ENCODE measurements at places on chromosomes 11 and 22.

DNA sequence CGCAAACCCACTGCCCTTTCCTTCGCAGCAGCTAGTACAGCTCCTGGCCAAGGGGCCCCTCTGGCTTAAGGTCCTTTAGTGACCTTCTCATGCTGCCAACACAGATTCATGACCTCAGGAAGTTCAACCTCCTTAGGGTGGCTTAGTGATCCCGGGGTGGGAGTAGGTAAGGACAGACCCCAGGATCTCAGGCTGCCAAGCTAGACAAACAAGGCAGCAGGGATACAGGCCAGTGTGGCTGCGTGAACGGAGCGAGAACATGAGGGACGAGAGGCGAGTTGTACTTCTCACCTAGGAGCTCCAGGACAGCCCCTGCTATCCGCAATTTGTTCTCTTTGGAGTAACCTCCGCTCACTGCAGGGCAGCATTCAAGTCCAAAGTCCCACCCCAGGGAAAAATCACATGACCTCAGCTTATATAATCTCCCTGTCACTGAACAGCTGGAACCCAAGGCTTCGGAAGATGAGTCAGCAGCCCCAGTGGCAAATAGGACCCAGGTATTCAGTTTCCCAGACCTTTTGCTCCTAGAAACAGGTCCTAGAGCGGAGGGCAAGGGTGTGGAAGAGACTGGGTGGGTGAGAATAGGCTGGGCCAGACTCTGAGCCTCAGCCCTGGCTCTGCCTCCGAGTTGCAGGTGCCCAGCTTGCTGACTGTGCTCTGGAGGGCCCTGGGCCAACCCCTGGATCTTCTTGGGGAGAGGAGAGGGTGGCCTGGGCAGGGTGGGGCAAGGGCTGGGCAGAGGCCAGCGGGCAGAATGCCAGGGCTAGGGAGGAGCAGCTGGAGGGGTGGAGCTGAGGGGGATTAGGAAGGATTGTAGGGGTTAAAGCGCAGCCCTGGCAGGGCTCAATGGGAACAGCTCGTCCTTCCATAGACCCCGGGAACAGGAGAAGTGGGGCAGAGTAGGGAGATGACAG is 13.1 kb downstream of the USP2 start:
- no peak for DNase-seq

- DNase-seq, result no peak
Observed at GRCh38 chr22:33129621-33130020, 71.4 kb upstream of the SYN3 start.

GRCh38 chr22:19287076-19287707 is 4.3 kb downstream of the CLTCL1 start:
- peak; percentile 37 for DNase-seq

DNA sequence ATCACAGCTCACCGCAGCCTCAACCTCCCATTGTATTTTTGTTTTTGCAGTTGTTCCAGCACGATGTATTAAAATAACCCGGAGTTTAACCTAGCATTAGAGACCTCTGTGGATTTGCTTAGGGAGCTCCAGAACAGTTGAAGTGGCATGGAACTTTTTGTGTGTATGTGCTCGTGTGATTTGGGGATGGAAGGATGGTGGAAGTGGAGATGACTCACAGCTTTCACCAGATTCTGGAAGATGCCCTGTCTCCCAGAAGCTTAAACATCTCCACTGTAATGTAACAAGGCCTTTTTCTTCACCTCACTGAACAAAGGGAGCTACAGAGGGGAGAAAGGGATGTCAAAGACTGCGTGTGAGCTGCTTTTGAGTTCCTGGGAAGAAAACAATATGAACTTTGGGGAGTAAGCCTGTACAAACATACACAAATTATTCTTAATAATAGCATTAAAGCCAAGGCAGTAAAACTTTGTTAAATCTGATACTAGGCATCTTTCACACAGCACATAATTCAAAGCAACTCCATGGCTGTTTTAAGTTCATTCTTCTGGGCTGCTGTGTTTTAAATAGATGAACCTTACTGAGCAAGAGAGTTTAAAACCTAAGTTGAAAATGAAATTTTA is 226.4 kb downstream of the ADAMTS15 start:
- no peak for DNase-seq

DNA sequence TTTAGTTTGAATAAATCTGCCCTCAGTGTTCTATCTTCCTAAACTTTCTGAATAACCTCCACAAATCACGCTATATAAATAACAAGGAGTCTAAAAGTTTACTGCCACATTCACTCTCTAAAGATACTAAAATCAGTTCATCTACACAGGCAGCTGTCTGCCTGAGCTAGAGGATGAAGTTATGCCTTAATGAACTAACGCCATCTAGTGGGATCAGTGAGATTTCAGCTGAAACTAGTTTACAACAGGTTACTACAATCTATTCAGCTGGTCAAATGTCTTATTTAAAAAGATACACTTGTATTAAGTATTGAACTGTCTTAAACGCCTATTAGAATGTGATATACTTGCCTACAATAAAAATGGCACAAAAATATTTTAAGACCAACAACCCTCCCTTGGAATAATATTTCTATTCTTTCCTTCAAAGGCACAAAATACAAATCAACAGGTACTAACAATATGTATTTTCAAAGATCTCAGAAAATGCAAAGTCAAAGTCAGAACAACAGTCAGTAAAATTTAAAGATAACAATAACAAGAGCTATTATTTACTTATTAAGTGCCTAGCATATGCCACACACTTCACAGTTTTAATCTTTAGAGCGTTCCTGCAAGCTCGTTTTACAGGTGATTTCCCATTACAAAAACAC is 84.1 kb downstream of the LARGE2 start:
- DNase-seq, result peak; percentile 55

- DNase-seq, result no peak
Observed at GRCh38 chr11:44759743-44760476, 33.1 kb downstream of the TSPAN18 start.

DNA sequence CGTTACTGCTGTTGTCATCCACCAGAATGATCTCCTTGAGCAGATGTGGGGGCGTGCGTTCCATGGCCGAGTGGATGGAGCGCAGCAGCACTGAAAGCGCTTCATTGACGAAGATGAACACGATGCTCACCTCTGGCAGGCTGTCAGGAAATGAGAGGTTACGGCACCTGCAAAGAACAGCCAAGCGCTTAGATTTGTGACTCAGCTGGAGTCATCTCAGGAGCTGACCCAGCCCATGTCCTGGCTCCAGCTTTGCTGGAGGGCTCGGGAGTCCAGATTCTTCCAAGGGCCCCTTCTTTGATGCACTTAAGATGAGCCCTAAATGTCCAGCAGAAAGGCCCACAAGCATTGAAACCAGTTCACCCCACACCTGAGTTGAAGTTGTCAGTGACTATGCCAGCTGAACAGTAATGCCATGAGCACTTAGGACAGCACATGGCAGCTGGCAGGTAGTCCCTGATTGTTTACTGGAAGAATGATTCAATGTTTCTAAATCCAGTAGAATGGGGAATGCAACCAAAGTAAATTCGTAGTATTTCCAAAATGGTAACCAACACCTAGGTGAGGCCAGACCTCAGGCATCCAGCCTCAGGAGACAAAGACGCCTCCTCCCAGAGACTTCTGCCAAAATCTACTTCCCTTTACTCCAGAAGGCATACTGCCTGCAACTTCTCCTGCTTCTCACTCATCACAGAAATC is 79.7 kb upstream of the CSNK2A3 start:
- no peak for DNase-seq

DNA sequence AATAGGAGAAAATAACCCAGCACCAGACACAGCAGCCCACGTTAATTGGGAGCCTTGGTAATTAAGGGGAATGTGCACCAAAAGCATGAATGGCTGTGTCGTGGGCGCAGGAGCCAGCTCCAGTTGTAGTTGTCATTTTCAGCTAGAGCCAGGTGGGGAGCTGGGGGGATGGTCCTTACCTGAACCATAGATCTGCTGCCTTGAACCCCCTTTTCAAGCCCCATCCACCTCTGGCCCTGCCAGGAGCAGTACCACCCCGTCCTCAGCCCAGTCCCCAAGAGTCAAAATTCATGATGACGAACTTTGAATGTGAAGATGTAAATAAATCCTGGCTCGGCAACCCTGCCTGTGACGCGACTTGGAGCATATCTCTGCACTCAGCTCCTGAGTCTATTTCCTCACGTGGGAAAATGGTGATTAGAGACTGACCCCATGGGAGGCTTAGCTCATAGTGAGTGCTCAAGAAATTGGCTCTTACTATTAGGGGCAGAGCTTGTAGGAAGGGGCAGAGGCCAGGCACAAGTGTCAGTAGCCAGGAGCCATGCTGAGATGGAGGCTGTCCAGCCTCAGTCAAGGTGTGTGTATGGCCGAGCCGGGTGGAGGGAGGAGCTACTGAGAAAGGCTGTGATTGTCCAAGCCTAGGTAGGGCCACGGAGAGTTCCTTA is 794 bp upstream of the FXYD6 start:
- no peak for DNase-seq

- DNase-seq, result no peak
Observed at GRCh38 chr11:64146036-64146955, 19.6 kb downstream of the MACROD1 start.

DNA sequence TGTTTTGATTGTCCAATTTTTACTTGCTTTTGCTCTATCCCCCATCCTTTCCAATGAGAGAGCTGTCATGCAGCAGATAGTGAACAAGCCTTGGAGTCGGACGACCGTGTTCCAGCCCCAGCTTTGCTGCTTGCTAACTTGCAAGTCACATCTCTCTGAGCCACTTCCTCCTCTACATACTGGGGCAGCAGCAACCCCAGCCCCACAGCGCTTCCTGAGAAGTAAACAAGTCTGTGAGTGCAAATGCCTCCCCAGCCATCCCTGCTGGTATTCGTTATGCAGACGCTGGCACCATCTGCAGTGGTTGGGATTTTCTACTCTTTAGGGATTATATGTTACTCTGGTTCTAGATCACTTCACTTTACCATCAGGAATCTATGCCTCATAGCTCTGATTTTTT is 35.0 kb downstream of the TPBGL start:
- DNase-seq, result no peak

- DNase-seq, result no peak
Observed at GRCh38 chr11:74723511-74723910, 7.7 kb downstream of the CHRDL2 start.

DNA sequence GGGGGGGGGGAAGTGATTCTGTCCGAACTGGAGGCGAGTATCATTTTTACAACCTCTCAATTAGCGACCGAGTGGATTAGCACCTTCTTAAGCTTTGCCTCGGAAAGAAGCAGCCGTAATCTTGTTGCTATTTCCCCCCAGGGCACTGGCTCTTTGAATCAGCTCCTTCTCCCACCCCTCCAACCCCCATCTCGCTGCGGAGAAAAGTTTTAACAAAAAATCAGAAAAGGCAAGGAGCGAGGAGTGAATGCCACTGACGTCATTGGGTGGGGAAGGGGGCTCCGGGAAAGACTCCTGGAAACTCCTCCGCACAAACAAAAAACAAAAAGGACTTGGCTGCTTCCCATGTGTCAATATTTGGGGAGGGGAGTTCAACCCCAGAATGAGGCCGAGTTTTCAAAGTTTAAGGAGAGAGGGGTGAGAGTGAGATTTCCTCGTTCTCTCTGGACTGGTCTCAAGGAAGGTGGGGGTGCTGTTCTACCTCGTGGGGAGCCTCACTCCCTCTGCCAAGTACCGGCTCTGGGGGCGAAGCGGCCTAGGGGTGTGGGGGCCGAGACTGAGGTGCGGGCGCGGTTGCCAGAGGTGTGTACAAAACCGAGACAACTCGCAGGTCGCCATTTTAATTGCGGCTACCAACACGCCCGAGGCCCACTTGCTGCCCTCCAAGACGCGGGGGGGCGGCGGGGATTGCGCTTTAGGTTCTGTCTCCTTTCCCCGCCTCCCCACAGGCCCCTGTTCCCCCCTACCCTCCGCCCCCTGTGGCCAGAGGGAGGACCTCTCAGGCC is 2.5 kb upstream of the PAX6 start:
- DNase-seq, result no peak

DNA sequence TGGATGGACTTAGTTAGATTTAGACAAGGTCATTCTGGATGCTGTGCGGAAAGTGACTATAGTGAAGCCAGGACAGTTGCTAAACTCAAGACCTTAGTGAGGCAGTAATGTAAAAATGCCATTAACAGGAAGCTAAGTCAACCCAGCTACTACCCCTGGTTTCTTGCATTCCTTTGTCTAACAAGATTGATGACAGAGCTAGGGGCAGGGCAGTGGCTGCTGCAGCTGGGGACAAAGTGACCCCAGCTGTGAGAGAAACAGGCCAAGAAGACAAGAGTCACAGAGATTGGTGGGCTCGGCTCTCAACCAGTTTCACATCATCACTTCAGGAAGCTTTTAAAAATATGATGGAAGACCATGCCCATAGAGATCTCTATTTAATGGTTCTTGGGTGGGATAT is 110.4 kb upstream of the POU2AF2 start:
- DNase-seq, result no peak

- no peak for DNase-seq
Observed at GRCh38 chr11:127225619-127226018, 225.0 kb upstream of the KIRREL3 start.

DNA sequence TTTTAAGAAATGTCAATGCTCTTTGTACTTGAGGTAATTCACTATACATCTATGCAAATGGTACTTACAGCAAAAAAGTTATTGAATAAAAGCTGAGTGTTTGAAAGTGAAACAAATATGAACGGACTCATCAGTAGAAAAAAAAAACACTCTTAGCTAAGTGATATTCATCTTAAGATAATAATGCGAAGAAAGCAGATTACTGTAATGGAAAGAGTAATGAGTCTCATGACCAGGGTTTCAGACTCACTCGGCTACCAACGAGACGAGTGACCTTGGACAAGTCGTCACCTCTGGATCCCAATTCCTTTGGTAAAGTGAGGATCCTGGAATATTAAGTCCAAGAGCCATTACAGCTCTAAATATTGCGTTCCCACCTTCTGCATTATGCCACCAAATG is 57.0 kb downstream of the PACSIN2 start:
- DNase-seq, result no peak

GRCh38 chr11:93051186-93051585 is 81.7 kb downstream of the MTNR1B start:
- DNase-seq, result no peak

GRCh38 chr22:49838771-49839717 is 11.4 kb upstream of the BRD1 start:
- DNase-seq, result no peak

DNA sequence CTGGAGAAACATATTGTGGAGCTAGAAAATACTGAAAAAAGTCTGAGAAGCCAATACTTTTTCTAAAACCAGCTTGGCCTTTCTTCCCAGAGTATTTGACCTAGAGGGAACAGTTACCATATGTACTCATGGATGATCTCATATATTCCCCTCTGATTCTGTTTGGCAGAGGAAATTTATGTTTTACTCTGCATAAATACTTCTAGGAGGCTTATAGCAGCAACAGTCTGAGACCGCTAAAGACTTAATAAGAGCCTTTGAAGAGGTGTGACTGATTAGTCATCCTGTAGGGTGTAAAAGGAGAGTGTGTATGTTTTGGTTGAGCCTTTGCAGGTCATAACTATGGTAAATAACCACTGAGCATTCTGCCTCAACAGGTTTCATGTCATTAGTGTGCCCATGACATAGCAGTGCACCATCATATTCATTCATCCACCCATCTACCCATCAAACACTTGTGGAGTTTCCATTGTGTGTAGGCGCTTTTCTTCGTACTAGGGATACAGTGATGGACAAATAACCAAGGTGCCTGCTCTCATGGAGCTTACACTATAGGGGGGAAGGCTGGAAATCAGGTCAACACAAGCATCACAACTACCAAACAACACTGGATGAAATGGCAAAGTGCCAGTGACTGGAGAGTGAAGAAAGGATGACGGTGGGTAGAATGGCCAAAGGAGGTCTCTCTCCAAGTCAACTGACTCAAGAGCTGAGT is 44.5 kb downstream of the TRAF6 start:
- DNase-seq, result no peak

- DNase-seq, result no peak
Observed at GRCh38 chr22:23113067-23113846, 28.5 kb downstream of the RSPH14 start.

- DNase-seq, result no peak
Observed at GRCh38 chr11:79081471-79082031, 359.3 kb downstream of the TENM4 start.

GRCh38 chr22:48794906-48795305 is 1032.8 kb downstream of the BRD1 start:
- DNase-seq, result no peak

Data from prostate gland (tissue), 2 donors.